Progenitor cell of endocrine pancreas (in vitro differentiated cells): ENCODE measurements at places on chromosomes 5 and 9.

GRCh38 chr5:107739661-107740060, 68.9 kb upstream of the EFNA5 start:
- DNase-seq, result no peak

GRCh38 chr5:69493396-69494133, 975 bp downstream of the OCLN start:
- peak; percentile 34 for DNase-seq

- no peak for DNase-seq
These were observed 58.6 kb downstream of the STARD4 start for GRCh38 chr5:111453747-111454146.

DNA sequence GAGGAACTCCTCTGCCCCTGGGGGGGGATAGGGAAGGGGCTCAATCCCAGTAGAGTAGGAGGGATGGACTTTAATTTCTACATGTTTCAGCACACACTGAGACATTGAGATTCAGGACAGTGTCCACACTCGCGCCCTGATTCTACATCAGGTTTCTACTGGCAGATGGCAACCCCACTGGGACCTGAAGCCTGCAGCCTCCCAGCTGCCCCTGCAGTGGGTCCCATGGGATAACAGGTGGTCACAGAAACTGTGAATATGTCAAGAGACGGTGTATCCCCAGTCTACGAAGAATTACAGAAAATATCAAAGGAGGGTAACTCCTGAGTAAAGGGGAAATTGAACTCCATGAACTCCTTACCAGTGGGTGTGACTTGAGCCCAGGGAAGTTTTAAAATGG, 2.4 kb upstream of the TERT start:
- no peak for DNase-seq

DNA sequence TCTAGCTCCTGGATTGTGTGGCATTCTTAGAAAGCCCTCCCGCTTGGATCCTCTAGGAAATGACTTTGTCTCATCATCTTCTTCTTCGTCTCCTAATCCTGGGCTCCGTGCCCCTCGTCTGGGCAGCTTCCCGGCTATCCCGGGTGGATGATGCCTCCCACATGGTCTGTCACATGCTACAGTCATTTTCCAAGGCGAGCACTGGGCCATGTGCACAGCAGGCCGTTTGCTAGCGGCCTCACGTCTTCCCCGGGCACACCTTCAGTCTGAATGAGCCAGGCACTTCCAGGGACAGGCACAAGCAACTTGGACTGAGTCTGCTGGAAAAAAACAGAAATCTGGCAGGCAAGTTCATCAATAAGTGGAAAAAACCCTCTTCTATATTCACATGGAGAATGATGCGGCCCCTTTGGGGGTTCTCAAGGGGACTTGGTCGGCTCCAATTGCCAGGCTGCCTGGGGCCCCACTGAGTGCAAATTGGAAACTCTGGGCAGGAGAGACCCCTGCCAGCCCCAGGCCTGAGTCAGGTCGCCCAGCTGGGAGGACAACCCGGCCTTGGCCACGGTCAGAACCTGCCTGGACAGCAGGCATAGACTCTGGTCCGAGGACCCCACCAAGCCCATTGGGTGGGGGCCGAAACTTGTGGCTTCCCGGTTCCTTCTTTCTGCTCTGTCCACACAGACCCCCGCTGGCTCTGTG, 11.1 kb upstream of the WNK2 start:
- DNase-seq, result no peak

- DNase-seq, result peak; percentile 40
These were observed 10.6 kb downstream of the MTAP start for GRCh38 chr9:21812946-21813568.

- DNase-seq, result no peak
These were observed 222.3 kb downstream of the PARP8 start for GRCh38 chr5:50888751-50889150.

- DNase-seq, result no peak
These were observed 212.9 kb downstream of the MARCHF11 start for GRCh38 chr5:15966651-15967050.

DNA sequence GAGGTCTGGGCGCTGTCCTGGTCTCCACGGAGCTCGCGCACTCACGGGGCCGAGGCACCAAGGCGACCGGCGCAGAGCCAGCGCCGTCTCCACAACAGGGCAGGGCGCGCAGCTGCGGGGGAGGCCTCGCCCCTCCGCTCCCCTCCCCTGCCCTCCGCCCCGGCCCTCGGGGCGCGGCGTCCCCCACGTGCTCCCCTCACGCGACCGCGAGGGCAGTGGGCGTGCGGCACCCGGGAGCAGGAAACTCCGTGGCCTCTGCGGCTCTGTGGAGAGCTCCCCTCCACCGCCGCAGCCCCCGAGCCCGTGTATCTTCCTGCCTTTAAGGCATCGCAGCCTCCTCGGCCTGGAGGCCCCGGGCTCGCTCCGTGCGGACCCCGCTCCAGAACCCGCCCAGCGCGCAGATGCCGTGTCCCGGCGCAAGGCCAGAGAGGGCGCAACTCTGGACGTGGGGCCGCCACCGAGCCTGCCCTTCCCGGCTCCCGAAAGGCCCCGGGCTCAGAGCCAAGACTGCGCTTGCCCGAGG, 708 bp upstream of the TUBB4B start:
- no peak for DNase-seq

DNA sequence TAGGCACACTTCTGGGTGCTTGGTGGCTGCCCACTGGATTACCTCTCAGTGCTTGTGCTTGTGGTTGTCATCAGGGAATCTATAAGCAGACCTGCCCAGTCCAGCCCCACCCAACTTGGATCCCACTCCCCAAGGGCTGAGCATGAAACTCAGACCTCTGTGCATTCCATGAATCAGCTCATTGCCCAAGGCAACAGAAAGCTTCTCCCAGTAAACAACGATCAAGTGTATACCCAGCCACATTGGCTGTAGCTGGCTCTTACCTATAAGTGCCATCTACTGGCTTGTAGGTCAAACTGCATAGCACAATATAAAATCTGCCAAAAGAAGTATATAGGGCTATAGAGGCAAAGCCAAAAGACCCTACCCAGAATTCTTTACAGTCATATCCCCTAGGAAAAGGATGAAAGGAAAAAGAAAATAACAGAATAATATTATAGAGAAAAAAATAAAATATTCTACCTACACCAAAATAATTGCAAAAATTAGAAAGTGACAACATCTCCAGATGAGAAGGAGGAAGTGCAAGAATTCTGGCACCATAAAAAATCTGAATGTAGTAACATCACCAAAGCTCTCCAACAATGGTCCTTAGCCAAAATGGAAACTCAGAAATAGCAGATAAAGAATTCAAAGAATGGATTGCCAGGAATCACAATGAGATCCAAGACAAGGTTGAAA, 321.0 kb upstream of the TRPC7 start:
- DNase-seq, result no peak

GRCh38 chr9:134252084-134252830, 74.0 kb upstream of the RXRA start:
- DNase-seq, result no peak

GRCh38 chr5:179274321-179275315, 70.6 kb downstream of the ADAMTS2 start:
- no peak for DNase-seq

- no peak for DNase-seq
These were observed 103.4 kb downstream of the DOCK2 start for GRCh38 chr5:169740435-169740834.

GRCh38 chr9:13845460-13845859, 468.5 kb downstream of the NFIB start:
- DNase-seq, result no peak

GRCh38 chr5:52665559-52665958, 122.2 kb upstream of the ITGA1 start:
- no peak for DNase-seq

GRCh38 chr9:92455217-92455616, 27.1 kb downstream of the ASPN start:
- DNase-seq, result no peak

- DNase-seq, result no peak
These were observed 9.4 kb upstream of the GM2A start for GRCh38 chr5:151243564-151243963.

DNA sequence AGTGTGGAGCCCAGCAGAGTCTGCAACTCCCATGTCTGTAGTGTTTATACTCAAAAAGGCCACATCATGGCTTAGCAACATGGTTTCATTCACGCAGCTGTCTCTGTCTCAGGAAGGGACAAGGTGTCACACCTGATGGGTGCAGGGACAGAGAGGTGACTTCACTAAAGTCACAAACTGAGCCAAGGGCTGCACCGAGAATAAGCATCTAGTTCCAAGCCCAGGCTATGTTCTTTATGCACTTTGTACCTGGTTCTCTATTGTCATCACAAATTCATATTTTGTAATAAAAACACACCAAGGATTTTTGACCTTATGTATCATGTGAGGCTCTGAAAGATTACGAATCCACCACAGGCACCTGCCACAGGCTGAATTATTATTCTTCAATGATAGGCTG, 64.9 kb upstream of the STK32A start:
- DNase-seq, result no peak

DNA sequence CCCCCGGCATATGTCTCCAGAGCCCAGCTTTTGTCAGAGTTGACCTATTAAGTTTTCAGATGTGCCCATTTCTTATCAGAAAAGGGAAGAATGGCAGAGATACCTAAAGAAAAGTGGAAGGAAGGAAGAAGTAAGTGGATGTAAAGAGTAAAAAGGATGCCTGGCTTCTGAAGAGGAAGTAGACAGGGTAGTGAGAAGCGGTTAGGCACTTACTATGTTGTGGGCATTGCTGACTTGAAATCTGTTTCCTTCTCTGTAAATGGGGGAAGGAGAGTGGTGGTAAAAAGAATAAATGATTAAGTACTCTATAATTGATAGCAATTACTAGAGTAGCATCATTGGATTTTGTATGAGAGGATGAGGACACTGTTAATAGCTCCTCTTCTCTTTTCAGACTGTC, 9.9 kb downstream of the ANP32B start:
- DNase-seq, result no peak

- DNase-seq, result no peak
These were observed 76.1 kb downstream of the NREP start for GRCh38 chr5:111680737-111681413.

- no peak for DNase-seq
These were observed 100.4 kb upstream of the TLE1 start for GRCh38 chr9:81789721-81790120.

DNA sequence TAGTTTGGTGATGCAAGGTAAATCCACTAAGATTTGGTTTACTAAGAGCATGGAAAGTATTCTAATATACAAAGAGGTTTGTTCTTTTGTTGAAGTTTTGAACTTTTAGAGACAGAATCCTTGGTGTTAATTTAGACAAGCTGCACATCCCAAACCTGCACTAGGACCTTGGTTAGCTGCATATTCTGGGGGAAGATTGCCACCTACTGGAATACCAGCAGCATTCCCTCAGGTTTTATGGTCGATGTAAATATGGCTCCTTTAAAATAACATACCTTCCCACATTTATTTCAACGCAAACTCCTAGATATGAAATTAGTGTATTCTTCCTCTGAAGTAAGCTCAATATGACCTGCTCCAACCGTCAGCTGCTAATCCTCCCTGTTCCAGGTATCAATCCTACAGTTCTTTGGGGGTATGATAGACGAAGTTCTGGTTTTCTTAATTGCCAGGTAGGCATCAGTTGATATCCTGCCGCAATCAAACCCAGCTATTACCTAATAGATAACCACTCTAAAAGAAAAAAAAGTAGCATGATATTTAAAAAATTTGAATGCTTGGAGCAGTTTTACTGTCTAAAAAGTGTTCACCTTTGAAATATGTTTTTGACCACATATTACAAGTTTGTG, 624.1 kb downstream of the ISL1 start:
- no peak for DNase-seq

DNA sequence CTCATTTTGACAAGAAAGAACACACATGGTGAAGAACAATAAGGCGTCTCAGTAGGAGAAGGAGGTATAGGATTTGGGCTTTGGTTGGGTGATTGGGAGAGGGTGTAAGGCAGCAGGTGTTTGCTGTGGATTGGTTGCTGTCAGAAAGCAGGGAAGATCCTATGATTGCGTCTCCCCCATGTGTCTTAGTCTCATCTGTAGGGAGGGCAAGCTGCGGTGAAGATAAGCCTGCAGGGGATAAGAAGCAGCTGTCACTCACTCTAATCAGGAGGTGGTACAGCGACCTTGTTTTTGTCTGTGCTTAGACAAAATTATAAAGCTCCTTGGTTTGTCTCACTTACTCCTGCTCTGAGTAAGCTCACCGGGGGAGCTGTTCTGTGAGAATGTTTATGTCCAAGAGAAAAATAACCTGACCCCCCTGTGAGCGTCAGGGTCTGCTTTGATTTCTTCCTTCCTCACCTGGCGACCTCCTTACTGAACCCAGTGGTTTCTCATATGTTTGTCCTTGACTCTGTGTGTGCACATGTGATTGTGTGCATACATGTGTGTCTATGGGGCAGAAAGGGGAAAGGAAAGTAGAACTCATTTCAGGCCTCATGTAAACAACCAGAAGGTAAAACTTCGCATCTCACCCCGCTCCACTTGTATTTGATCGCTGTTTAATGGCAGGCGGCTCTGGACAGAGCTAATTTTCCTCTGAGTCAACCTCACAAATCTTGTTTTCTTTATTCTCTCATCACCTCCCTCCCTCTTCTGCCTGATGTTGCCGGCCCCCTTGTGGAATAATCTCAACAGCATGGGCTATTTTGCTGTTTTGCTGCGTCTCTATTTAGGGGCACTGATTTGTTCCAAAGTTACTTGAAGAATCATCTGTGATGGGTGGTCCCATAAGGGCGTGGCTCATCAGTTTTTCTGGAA, 105.6 kb downstream of the TENT4A start:
- no peak for DNase-seq

DNA sequence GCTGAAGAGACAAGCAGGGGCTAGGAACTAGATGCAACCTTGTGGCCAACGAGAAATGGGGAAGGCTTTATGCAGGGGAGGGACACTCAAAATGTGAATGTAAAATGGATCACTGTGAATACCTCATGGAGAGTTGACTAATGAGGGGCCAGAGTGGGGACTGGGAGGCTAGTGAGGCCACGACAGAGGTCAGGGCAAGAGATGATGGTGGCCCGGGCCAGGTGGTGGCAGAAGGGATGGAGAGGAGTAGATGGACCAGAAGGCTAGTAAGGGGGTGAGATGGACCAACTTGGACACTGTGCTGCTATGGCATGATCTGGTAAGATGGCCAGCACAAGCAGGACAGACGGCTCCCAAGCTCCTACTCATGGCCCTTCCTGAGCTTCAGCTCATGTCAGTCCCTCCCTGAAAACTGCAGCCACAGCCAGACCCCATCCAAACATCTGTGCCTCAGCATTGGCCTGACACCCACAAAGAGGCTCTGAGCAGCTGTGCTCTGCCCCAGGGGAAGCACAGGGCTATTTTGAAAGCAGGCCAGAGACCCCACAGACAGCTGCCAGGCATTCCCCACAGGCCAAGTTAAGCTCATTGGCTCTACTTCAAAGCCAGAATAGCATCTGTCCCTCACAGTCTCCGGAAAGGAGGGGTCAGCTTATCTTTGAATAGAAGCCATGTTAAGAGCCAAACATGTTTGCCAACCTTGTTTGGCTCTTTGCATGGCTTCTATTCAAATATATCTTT, 22.1 kb downstream of the P4HA2 start:
- no peak for DNase-seq
